Psoas muscle (tissue), 8 donors: ENCODE measurements at places on chromosomes 3 and 15. TPM values are rescaled to one million over a fixed set of nuclear protein-coding genes. Genes with fewer than 3 reads are reported as not detected.

Gene NME9
- 1.5 TPM for total RNA-seq

Gene C2CD4B
- 1.8 TPM for total RNA-seq

DNA sequence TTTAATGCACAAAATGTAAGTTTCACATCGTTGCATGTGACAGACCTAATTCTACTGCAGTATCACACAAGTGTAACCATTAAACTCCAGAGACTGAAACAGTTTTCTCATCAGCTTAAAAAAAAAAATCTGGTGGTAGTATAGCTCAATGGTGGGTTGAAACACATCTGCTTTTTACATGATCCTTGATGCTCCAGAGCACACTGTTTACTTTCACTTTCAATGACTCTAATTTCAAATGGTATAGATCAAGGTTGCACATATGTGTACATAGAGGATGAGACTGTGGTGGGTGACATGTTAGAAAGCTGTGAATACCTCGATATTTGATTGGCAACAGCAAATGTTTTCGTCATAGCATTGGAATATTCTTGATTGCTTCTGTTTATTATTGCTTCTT lies 22.4 kb downstream of the MCTP2 start:
- no peaks in the 10 kb centered on the region for H3K4me1 ChIP-seq
- H3K27ac ChIP-seq, result no peak overlapping the region
- H3K4me3 ChIP-seq, result no peak overlapping the region
- peaks cover 4% of the 10 kb centered on the region for H3K27me3 ChIP-seq
- DNase-seq, result no peak

- no peaks in the 10 kb centered on the region for H3K36me3 ChIP-seq
- peaks cover 69% of the 10 kb centered on the region for H3K4me1 ChIP-seq
- H3K27ac ChIP-seq, result no peak overlapping the region
- DNase-seq, result no peak
- H3K27me3 ChIP-seq, result no peaks in the 10 kb centered on the region
These were observed 10.3 kb downstream of the CTNNB1 start for GRCh38 chr3:41209646-41210045.

DNA sequence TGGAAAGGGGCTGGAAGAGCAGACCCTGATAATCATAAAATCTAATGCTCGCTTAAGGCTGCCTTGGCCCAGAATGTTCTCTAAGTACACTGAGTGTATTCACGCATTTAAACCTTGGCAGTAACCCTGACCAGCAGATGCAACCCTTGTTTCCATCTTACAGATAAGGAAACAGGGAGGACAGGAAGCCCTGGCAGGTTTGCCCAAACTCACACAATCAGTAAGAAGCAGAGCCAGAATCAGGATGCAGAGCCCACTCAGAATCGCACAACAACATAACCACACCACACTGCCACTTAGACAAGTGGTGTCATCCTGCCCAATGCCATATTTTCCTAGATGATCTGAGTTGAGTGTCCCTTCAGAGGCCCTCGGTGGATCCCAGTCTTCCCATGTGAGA lies 214.5 kb upstream of the HES1 start:
- no peak overlapping the region for H3K27ac ChIP-seq
- no peak overlapping the region for H3K4me3 ChIP-seq
- no peaks in the 10 kb centered on the region for H3K4me1 ChIP-seq
- no peak for DNase-seq

DNA sequence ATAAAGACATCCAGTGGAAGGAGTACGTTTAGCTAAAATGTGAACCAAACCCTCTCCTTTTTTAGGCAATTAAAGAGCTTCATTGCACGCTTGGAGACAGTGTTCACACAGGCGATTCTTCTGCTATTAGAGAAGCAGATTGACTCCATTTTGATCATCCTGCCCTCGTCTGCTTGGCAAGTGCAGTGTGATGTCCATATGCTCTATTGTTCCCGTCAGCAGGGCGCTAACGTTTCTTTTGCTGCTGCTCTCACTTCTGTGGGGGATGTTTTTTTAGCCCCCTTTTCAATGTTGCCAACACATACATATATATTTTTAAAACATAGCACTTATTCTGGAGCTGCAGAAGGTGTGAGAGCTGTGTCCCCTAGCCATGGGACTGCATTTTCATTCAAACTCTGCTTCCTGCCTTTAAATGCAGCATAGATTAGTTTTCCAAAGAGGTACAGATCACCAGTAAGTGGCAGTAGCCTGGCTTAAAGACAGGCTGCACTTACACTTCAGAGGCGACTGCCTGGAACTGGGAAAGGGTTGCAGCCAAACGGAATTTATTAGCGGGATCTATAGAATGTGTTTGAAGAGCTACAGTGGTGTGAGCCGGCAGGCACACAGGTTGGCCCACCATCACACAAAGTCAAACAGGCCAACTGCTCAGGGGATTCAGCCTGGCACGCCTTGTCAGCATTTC lies 292.6 kb upstream of the DPH6 start:
- H3K27ac ChIP-seq, result no peak overlapping the region
- no peak for DNase-seq
- peaks cover 4% of the 10 kb centered on the region for H3K4me1 ChIP-seq
- no peaks in the 10 kb centered on the region for H3K36me3 ChIP-seq

DNA sequence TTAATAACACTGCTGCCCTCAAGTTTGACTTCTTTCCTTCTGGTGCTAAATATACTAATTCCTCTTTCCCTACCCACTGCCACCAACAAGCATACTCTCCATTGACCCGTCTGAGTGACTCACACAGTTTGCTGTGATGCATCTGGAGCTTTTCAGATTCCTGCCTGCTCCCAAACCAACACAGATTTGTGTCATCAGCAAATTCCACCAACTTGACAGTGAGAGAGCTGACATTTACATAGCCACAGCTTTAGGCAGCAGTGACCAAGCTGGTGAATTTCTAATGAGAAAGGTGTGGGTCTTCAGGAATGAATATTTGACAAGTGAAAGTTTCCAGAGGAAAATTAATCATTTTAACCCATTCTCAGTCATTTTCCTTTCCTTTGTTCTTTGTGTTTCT lies 96.5 kb upstream of the PRICKLE2 start:
- no peaks in the 10 kb centered on the region for H3K27me3 ChIP-seq
- no peak overlapping the region for H3K4me3 ChIP-seq
- H3K36me3 ChIP-seq, result no peaks in the 10 kb centered on the region
- DNase-seq, result no peak
- H3K4me1 ChIP-seq, result no peaks in the 10 kb centered on the region

- DNase-seq, result no peak
- H3K27me3 ChIP-seq, result no peaks in the 10 kb centered on the region
- H3K4me1 ChIP-seq, result peaks cover 4% of the 10 kb centered on the region
- H3K4me3 ChIP-seq, result no peak overlapping the region
- H3K27ac ChIP-seq, result no peak overlapping the region
These were observed 12.7 kb upstream of the CLDN16 start for GRCh38 chr3:190375246-190375645.

Gene CHRM5
- total RNA-seq, result not detected

Gene ISLR
- total RNA-seq, result 10.5 TPM

- H3K4me1 ChIP-seq, result peaks cover 51% of the 10 kb centered on the region
- DNase-seq, result no peak
- H3K4me3 ChIP-seq, result no peak overlapping the region
- H3K27me3 ChIP-seq, result no peaks in the 10 kb centered on the region
- H3K36me3 ChIP-seq, result no peaks in the 10 kb centered on the region
These were observed 108.0 kb downstream of the CMSS1 start for GRCh38 chr3:99925584-99926230.

Gene MAGI1
- 6.3 TPM for total RNA-seq

Gene LMAN1L
- 0.36 TPM for total RNA-seq

Gene LYZL4
- total RNA-seq, result not detected

- H3K4me3 ChIP-seq, result no peak overlapping the region
- H3K27ac ChIP-seq, result peak overlapping the region; percentile 60
- no peak for DNase-seq
- no peaks in the 10 kb centered on the region for H3K36me3 ChIP-seq
- peaks cover 62% of the 10 kb centered on the region for H3K4me1 ChIP-seq
These were observed 26.5 kb downstream of the SLC41A3 start for GRCh38 chr3:126057501-126057819.

DNA sequence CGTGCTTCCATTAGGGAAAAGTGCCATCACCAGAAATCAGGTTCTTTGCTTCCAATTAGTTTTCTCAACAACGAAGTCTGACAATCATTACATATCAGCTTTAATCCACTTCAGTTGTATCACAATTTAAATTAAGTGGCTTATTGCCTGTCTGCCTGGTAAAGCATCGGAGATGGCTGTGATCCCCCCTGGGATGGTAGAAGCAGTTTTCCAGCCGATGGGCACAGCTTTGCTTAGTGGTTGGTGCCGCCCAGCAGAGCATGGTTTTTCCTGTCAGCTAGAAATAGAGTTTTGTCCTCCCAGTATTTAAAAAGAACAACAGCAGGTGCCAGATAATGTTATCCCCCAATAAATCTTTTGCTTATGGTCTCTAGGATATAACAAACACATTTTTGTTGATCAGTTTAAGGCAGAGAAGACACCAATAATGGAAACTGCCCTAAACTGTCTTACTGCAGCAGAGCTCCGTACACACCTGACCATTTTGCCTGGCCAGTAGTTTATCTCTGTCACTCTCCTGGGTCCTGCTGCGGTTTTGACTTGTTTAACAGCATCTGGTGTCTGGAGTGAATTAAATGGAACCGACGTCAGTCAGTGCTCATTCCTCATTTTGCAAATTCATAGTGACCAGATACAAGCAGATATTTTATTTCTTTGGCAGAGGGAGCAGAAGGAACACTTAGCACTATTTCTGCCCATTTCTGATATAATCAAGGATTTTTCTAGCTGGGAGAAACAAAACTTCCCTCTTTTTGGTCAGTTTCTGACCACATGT lies 79.1 kb downstream of the SLC49A4 start:
- no peak for DNase-seq
- no peaks in the 10 kb centered on the region for H3K27me3 ChIP-seq
- no peak overlapping the region for H3K27ac ChIP-seq
- no peaks in the 10 kb centered on the region for H3K36me3 ChIP-seq

- no peak overlapping the region for H3K4me3 ChIP-seq
- H3K4me1 ChIP-seq, result peaks cover 4% of the 10 kb centered on the region
- no peaks in the 10 kb centered on the region for H3K36me3 ChIP-seq
- no peak for DNase-seq
- H3K27ac ChIP-seq, result no peak overlapping the region
- H3K27me3 ChIP-seq, result no peaks in the 10 kb centered on the region
These were observed 225.6 kb upstream of the UBE2E1 start for GRCh38 chr3:23580096-23580713.

- H3K36me3 ChIP-seq, result peaks cover 93% of the 10 kb centered on the region
- H3K27ac ChIP-seq, result no peak overlapping the region
- DNase-seq, result no peak
- H3K4me3 ChIP-seq, result no peak overlapping the region
These were observed 31.6 kb downstream of the PTPN23 start for GRCh38 chr3:47412453-47412756.

GRCh38 chr3:121330634-121331033 lies 215.2 kb downstream of the POLQ start:
- no peak overlapping the region for H3K4me3 ChIP-seq
- no peaks in the 10 kb centered on the region for H3K27me3 ChIP-seq
- H3K4me1 ChIP-seq, result no peaks in the 10 kb centered on the region
- H3K36me3 ChIP-seq, result no peaks in the 10 kb centered on the region

DNA sequence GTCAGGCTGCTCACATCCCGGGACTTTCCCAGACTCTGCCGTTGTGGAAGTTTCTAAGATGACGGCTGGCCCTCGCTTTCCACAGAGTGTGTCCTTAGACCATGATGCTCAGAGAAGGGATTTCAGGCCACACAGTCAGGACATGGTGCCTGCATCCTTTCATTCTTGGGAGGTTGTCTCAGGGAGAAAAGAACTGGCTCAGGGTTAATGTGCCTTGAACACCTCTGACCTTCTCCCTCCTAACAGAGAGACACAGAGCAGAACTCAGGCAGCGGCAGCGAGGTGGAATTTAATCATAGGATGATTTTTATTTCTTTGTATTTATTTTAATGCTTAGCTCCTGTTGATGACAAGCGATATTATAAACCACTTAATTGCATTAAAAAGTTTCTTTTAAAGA lies 96.9 kb upstream of the ATP2B2 start:
- peaks cover 10% of the 10 kb centered on the region for H3K4me1 ChIP-seq
- H3K27me3 ChIP-seq, result no peaks in the 10 kb centered on the region
- no peak overlapping the region for H3K27ac ChIP-seq

Gene MUSTN1
- total RNA-seq, result 138 TPM

Gene IL12A
- total RNA-seq, result 0.40 TPM

Gene SRGAP3
- 2.6 TPM for total RNA-seq

DNA sequence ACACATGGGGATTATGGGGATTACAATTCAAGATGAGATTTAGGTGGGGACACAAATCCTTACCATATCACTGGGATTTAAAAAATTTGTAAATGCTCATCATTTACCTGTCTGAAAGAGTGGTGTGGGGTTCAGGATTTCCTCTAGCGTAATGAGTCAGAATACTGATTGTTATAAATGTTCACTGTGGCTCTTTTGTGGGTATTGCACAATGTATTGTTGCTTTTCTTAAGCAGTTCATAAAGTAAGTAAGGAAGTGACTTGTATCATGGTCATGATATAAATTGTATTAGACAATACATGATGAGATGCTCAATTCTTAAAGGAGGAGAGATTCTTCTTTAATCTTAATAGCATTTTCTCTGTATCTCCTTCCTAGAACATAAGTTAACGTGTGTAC lies 262.1 kb downstream of the CNTN4 start:
- no peaks in the 10 kb centered on the region for H3K27me3 ChIP-seq
- no peak for DNase-seq
- H3K4me1 ChIP-seq, result no peaks in the 10 kb centered on the region
- H3K27ac ChIP-seq, result no peak overlapping the region
- H3K36me3 ChIP-seq, result no peaks in the 10 kb centered on the region

Gene LTF
- total RNA-seq, result 3.8 TPM
